ENCODE measurements at places on chromosomes 1 and 21. TPM values are rescaled to one million over a fixed set of nuclear protein-coding genes. Genes with fewer than 3 reads are reported as not detected.
A peak's percentile ranks its signal among the peaks of the same experiment; 100 is the strongest.

- no peak for DNase-seq
Measured at GRCh38 chr21:41210426-41211059, 42.6 kb downstream of the BACE2 start.

DNA sequence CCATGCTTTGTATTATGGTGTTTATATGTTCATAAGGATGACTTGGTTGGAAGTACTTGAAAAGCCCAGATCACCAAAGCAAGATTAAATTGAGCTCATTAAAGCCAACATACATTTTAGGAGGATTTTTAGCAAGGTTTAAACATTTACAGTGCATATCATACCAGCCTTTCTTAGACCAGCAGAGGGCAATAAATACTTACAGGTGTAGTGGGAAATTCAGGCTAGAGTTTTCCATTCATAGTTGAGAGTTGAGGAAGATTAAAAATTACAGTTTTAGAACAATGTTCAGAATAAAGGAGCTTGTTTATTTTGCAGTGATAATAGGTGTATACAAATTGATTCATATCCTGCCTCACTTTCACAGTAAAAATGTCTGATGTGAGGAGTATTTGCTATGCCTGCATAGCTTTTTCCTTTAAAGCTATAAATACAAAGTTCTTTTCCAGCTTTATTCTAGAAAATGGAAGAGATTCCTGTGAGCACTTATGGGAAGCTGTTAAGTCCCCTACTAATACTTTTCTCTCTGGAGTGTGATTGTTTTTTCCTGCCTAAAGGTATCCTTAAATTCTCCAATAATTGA lies 35.3 kb downstream of the DTL start:
- DNase-seq = no peak

GRCh38 chr1:163471779-163472650 lies 150.3 kb downstream of the NUF2 start:
- DNase-seq = peak; percentile 31

DNA sequence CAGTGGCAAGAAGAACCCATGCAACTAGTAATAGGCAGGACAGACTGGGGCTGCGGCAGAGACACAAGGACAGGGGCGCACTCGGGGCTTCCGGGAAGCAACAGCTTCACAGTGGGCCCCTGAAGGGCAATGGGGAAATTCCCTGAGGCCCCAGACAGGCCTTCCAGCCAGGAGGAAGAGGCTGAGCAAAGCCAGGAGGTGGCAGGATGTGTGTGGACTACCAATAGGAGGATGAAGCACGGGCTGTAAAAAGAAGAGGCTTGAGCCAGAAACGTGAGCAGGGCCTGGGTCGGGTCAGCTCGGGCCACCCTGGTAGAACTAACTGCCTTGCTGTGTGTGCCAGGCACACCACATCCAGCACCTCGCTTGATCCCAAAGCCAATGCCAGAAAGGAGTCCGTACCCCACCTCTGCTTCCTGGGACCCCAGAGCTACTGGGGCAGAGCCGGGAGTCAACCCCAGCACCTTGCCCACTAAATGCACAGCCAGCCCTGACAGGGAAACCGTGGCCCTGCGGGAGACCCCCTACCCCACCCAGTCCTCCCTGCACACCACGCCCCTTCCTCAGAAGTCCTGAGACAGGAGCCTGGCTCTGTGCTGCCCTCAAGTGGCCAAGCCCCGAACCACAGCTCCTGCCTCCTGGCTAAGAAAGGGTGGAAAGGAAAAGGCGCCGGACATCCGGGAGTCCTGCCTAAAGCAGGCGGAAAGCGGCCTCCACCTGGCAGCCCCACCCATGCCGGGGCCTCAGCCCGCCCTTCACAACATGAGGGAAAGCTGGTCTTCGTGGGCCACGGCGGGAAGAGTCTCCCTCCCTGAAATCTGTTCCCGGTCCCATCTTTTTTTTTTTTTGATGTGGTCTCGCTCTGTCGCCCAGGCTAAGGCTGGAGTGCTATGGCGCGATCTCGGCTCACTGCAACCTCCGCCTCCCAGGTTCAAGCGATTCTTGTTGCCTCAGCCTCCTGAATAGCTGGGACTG lies 33.7 kb downstream of the TTC39A start:
- peak; percentile 92 for DNase-seq

DNA sequence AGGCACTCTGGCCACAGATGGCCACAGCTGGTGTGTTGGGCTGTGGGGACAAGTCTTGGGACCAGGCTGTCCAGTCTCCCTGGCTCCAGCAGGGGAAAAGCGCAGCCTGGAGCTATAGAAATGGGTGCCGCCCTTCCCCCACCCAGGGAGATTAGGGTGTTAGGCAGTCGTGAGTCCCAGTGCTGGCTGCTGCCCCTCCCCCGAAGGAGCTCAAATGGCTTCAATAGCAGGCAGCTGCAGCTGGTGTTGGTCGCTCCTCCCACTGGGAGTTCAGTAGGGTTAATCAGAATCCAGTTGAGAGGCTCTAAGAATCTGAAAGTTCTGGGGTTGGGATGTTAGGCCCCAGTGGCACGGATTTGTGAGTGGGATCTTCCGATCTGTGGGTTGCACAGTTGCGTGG lies 595.6 kb upstream of the PKN2 start:
- DNase-seq = no peak

- no peak for DNase-seq
Measured at GRCh38 chr1:165856606-165857005, 29.2 kb downstream of the UCK2 start.

VANGL2 gene
- 3.9 TPM for total RNA-seq

NHLH2 gene
- total RNA-seq = not detected

IGFN1 gene
- total RNA-seq = 0.12 TPM

RNU1-3 gene
- total RNA-seq = 2,517 TPM

GRCh38 chr1:64122588-64122987 lies 80.8 kb upstream of the UBE2U start:
- no peak for DNase-seq

MAN1C1 gene
- total RNA-seq = 2.7 TPM

DNA sequence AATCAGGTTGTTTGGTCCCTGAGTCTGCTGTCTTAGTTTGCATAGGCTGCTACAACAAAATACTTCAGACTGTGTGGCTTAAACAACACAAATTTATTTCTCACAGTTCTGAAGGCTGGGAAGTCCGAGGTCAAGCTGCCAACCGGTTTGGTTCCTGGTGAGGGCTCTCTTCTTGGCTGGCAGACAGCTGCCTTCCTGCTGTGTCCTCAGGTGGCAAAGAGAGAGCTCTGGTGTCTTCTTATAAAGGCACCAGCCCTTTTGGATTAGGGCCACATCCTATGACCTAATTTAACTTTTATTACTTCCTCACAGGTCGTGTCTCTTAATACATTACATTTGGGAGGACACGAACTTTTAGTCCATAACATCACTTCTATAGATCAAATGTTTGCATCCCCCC lies 89.6 kb upstream of the CD34 start:
- DNase-seq = no peak

GRCh38 chr1:119388450-119388849 lies 19.9 kb downstream of the HAO2 start:
- DNase-seq = no peak

SLC2A5 gene
- total RNA-seq = 1.8 TPM

- DNase-seq = no peak
Measured at GRCh38 chr1:8426996-8427395, 109.1 kb downstream of the SLC45A1 start.

- DNase-seq = no peak
Measured at GRCh38 chr21:35628316-35628715, 432.0 kb downstream of the SETD4 start.
